ENCODE measurements at places on chromosomes 4 and X.

GRCh38 chrX:13923845-13924244 is 105.8 kb downstream of the GEMIN8 start:
- no peak for DNase-seq

- DNase-seq = no peak
Measured at GRCh38 chrX:20362268-20363267, 95.9 kb upstream of the RPS6KA3 start.

DNA sequence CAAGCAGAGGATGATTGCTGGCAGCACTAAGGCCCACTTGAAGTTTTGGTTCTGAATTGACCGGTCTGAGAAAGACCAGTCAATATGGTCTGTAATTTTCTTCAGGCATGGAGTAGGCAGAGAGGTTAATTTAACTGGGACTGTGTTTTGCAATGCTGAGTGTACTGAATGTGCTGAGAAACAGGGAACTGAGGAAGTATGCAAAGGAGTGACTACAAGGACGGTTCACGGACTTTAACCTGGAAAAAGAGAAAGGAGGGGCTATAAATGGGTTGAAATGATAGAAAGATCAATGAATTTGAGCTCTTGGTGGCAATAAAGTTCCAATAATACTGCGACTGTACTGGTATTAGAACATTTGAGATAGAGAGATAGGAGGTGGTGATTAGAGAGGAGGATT is 84.5 kb downstream of the MAGEB17 start:
- DNase-seq = no peak

DNA sequence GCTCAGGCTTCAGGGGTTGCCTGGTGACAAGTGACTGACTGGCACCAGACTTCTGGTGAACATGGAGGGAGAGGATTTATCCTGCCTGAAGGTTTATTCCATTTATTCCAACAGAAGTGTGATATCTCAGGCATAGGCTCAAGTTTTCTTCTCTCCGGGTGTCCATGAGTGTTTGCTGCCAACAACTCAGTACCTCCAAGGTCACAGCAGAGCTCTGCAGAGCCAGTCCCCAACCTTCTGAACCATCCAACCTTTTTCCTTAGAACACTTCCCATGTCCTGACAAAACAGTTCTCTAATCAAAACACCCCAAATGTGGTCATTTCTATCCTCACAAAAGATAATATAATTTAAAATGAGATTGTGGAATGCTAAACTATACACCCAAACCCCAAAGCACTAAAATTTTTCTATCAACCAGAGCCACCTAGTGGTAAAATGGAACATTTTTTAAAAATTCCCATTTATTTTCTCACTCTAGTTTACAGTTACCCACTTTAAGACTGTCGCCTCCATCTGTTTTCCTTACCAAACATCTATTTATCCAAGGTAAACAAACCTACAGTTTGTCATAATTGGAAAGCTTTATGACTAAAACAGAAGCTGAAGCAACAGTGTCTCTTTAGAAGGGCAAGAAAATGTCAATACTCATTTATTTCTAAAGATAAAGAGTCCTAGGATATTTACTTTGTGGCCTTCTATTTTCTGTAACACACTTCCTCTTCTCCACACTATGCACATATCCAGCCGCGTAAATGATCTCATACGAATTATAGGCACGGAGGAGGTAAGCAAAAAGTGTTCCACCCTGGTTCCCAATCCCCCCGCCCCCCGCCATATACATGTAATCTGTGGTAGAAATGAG is 39.5 kb downstream of the TMEM154 start:
- no peak for DNase-seq

GRCh38 chr4:5619913-5620625 is 88.3 kb downstream of the EVC2 start:
- peak; percentile 32 for DNase-seq

DNA sequence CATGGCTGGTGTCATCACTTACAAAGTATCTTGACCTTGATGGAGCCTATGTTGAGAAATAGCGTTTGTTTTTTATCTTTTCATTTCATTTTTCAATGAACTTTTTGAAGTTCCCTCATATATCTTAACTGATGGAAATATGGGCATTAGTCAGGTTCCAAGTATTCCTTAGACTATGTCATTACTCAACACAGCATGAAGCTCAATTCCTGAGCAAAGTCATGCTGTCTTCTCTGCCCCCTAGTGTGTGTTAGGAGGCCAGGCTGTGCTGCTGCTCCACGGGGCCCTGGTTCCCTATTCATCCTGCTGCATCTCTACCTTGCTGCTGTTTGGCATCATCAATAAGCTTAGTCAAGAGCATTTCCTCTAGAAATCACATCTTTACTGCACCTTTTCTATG is 40.9 kb downstream of the GPR143 start:
- no peak for DNase-seq

DNA sequence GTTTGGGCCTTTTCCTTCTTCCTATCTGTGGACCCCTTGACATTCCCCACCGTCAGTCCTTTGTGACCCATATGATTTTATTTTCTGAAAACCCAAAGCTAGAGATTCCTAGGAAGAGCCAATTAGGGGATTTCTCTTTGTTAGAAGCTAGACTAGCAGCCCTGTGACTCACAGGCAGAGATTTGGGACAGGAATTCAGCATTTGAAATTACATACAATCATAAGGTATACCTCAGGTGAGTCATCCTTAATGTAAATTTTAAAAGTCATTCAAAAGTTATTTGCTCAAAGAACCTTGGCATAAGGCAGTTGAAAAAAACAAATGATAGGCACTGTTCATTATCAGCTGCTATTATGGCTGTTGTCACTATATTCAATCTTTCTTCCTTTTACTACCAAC is 40.6 kb downstream of the USP26 start:
- DNase-seq = no peak
